ENCODE measurements at places on chromosomes 6 and 20. TPM values are rescaled to one million over a fixed set of nuclear protein-coding genes. Genes with fewer than 3 reads are reported as not detected.

Gene HLA-DQA1
- not detected for total RNA-seq

Gene LAMA2
- 56.8 TPM for total RNA-seq

Gene ZNF391
- 10.8 TPM for total RNA-seq

Gene MYBL2
- total RNA-seq = 24.3 TPM

Gene CRISP3
- total RNA-seq = 0.85 TPM

DNA sequence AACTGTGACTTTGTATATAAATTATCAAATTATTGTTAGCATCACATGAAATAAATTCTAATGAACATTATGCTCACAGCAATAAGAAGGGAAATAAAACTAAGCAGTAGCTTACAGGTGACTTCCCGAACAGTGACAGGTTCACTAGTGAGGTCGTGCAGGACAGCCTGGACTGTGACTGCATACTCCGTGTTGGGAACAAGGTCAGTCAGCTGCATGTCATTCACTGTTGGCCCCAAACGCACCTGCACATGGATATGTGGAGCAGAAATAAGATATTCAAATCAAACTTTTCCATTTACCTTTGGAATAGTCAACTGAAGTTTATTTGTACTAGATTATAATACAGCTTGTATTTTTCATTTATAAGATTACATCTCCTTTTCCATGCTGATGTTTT is 60.6 kb downstream of the COL12A1 start:
- no peak for DNase-seq

GRCh38 chr6:27684264-27685211 is 211.6 kb upstream of the ZNF184 start:
- no peak for DNase-seq

- DNase-seq = no peak
Measured at GRCh38 chr6:501891-502601, 110.5 kb downstream of the IRF4 start.

- DNase-seq = no peak
Measured at GRCh38 chr6:43058531-43058930, 703 bp downstream of the MRPL2 start.

DNA sequence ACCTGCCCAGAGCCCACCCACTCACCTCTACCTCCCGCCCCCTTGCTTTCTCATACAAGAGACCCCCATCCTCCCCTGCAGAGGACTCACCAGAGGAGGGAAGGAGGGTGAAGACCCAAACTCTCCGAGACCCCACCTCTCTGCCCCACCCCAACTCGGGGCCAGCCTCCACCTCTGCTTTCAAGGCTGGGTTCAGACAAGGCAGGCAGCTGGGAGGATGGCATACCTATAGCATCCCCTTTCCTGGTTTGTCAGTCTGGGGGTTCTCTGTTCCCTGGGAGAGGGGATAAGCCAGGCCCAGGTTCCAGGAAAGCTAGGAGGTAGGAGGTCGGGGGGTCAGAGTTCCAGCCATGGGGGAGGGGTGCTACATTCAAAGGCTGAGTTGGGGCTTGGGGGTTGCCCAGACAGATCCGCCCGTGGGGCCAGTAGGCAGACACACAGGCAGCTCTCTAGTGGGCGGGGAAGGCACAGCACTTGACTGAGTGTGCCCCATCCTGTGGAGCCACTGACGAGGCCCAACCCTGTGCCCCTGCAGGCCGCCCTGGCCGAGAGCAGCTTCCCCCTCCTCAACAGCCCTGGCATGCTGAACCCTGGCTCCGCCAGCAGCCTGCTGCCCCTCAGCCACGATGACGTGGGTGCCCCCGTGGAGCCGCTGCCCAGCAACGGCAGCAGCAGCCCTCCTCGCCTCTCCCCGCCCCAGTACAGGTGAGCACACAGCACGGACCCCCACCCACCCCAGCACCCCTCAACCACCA is 40.8 kb upstream of the MDFI start:
- DNase-seq = no peak

GRCh38 chr6:158777510-158777909 is 41.7 kb downstream of the EZR start:
- DNase-seq = no peak

DNA sequence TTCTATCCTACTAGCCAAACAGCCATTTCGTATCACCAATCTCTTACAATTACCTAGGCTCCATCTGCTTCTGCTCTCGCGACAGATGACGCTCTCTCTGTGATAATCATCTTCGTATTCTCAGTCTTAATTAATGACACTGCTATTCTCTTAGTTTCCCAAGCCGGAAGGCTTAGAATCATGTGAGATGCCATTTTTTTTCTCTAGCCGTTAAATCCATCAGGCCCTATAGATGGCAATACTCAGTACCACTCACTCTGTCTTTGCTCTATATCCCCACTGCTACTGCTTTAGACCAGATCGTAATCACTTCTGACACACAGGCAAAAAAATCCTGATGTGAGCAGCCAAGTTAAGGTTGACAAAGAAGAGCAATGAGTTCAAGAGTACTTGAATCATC is 2.1 kb upstream of the THEMIS start:
- no peak for DNase-seq

GRCh38 chr6:23841116-23841515 is 284.9 kb upstream of the NRSN1 start:
- no peak for DNase-seq

GRCh38 chr6:18561037-18561750 is 174.0 kb downstream of the RNF144B start:
- DNase-seq = no peak

Data from mesothelial cell of epicardium (in vitro differentiated cells).